NAMALWA (cell line): ENCODE measurements at places on chromosomes 4 and X.

GRCh38 chrX:39903937-39904336, 193.8 kb downstream of the BCOR start:
- DNase-seq, result no peak

DNA sequence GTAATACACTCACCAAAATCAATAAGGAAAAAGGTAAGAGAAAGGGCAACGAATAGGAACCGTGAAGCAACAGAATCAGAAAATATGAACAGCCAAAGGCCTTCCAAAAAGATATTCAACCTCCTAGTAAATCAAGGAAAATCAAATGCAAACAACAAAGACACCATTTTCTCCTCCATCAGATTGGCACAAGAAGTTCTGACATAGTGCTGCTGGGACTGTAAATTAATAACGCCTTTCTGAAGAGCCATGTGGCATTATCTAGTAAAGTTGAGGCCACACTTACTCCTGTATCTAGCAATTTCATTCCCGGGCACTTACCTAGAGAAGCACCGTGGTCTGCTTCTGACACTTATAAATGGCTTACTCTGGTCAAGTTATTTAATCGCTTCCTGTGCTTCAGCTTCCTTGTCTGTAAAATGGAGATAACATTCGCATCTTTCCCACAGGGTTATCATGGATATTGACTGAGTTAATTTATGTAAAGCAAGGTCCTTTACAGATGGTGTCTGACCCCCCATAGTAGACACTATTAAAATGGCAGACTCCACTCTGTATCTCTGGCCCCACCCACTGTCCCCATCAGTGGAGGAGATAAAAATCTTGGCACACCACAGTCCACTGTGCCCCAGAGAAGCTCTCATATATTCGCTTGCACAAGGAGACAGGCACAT, 20.5 kb upstream of the ENPP6 start:
- no peak for DNase-seq

- DNase-seq, result no peak
Measured at GRCh38 chr4:40918330-40918729, 168.6 kb downstream of the NSUN7 start.

GRCh38 chr4:126777649-126778048, 855.1 kb upstream of the INTU start:
- no peak for DNase-seq

- no peak for DNase-seq
Measured at GRCh38 chr4:57501720-57502119, 391.5 kb upstream of the IGFBP7 start.

GRCh38 chrX:88982933-88983332, 235.9 kb downstream of the CPXCR1 start:
- no peak for DNase-seq

DNA sequence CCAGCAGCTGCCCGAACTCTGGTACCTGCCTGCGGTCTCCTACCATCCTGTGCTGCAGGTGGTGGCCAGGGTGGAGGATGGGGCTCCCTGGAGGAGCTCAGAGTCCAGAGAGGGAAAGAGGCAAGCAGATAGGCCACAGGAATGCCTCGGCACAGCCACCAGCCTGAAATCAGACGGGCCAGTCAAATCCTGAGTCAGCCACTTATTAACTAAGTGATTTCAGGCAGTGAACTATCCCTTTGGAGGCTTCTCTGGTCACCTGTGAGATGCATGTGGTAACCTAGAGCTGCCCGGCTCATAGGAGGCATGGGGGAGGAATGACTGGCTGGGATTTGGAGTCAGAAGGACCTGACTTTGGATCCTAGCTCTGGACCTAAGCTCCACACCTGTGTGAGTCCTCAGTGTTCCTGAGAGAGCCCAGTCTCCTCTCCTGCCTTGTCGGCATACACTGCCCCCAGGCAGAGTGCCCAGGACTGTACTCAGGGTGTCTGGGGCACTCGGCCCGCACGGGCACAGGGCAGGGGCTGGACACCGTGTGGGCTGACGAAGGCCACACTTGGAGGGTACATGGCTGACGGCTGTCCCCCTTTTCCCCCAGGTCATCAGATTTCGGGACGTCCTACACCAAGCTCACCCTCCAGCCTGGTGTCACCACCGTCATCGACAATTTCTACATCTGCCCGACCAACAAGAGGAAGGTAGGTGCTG, 96.4 kb upstream of the PSAPL1 start:
- no peak for DNase-seq

GRCh38 chr4:115454228-115454627, 340.8 kb upstream of the NDST4 start:
- no peak for DNase-seq
